ENCODE measurements at places on chromosomes 12 and 14.

DNA sequence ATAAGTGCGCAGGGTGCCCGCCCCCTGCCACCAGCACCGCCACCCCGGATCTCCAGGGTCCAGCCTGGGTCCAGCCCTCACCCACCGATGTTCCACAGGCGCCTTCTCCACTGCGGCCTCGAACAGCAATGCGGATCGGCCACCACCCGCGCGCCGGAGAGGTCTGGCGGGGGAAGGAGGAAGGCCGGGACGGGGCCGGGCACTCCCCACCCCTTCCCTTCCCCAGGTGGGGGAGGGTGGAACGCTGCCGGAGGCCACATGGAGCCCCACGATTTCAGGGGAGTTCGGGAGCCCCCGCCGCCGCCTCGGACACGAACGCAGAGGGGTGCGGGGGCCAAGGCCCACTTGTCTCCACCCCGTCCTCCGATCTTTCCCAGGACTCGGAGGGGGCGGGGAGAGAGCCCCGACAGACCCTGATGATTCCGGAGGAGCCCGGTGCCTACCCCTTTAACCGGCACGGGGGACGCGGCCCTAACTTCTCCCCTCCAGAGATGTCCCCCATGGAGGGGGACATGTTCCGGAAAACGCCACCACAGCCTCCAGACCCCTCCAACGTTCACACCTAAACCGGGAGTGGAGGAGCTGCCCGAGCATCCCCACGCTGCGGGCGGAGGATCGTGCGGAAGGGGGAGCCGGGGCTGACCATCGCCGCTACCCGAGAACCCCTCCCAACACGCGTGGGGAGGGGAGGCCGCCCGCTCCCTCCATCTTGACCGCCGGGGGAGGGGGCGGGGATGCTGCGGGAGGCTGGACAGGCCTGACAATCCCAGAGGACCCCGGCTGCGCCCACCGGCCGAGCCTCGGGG, 1.1 kb downstream of the ATXN2 start:
- DNase-seq = peak; percentile 10

DNA sequence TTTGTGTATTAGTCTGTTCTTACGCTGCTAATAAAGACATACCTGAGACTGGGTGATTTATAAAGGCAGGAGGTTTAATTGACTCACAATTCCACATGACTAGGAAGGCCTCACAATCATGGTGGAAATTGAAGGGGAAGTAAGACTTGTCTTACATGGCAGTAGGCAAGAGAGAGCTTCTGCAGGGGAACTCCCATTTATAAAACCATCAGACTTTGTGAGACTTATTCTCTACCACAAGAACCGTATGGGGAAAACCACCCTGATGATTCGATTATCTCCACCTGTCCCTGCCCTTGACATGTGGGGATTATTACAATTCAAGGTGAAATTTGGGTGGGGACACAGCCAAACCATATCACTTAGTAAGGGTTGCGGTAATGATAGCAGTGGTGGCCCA, 833.1 kb downstream of the FLRT2 start:
- DNase-seq = no peak

DNA sequence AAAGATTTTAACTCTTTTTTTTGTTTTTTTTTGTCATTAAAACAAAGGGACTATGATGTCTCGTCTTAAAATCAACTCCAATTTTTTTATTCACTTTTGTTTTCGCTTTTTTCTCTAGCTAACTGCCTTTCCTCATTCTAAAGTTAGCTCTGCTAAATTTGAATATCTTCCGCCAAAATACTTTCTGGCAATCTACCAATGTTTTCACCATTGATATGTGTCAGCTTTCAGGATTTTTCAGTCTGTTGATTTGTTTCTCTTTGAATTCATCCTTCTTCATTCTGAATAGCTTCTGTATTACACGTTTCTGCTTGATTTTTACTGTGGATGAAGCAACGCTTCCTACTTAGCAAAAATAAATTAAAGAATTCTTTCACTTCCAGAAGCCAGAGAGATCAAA, 38.7 kb upstream of the NOVA1 start:
- no peak for DNase-seq

DNA sequence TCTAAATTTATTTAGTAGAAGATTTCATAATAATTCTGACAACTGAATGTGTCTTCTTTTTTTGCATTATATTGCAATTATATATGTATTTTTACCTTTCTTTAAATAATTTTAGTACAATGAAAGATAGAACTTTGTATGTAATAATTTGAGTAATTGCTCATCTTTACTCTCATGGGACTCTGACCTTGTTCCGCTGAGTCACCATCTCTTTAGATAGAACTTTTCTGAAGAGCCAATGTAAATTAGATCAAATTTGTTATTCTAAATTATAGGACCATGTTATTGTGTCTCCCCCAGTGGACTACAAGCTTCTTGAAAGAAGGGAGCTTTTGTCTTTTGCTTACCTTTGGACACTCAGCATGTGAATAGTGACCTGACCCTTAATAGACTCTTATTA, 96.1 kb downstream of the TRHDE start:
- DNase-seq = no peak

DNA sequence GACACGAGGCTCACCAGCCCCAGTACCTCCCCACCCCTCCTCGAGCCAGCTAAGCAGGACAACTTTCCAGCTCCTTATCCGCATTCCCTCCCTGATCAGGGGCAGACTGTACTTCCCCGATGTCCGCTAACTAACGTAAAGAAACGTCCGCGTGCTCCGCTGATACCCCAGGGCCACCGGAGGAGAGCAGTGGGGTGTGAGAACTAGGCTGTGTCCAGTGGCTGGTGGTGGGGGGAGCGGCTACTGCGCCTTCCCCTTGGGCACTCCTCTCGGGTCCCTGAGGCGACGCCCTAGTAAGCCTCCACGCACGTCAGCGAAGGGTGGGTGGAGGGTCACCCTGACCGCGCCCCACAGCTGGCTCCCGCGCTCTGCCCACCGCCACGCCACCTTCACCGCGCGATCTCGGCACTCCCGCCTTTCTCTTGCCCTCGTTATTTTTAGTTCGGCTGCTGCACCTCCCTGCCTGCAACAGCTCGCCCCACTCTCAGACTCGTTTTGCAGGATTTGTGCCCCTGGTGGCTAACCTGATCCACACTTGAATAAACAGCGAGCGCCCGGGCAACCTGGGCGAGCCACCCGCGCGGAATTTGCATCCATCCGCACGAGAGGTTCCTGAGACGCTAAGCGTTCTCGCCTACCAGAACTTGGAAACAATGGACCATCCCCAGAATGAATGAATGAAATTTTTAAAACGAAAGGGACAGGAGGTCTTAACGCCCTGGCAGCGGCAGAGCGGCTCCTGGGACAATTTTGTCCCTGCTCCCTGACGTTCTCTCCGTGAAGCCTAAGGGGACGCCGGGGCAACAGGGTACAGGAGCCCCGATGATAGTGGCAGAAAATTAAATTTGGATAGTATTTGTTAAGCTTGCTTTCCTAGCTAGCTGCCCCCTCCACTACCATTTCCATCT, 6.9 kb upstream of the BMP4 start:
- DNase-seq = no peak
